CD4-positive, CD25-positive, alpha-beta regulatory T cell (primary cell): ENCODE measurements at places on chromosomes 6 and 20. TPM values are rescaled to one million over a fixed set of nuclear protein-coding genes. Genes with fewer than 3 reads are reported as not detected.

GRCh38 chr20:11389186-11389585, 528.5 kb upstream of the BTBD3 start:
- DNase-seq = no peak

- peak; percentile 86 for DNase-seq
Measured at GRCh38 chr6:111874025-111874415, 768 bp upstream of the FYN start.

- no peak for DNase-seq
Measured at GRCh38 chr20:37669062-37669772, 24.6 kb upstream of the CTNNBL1 start.

DNA sequence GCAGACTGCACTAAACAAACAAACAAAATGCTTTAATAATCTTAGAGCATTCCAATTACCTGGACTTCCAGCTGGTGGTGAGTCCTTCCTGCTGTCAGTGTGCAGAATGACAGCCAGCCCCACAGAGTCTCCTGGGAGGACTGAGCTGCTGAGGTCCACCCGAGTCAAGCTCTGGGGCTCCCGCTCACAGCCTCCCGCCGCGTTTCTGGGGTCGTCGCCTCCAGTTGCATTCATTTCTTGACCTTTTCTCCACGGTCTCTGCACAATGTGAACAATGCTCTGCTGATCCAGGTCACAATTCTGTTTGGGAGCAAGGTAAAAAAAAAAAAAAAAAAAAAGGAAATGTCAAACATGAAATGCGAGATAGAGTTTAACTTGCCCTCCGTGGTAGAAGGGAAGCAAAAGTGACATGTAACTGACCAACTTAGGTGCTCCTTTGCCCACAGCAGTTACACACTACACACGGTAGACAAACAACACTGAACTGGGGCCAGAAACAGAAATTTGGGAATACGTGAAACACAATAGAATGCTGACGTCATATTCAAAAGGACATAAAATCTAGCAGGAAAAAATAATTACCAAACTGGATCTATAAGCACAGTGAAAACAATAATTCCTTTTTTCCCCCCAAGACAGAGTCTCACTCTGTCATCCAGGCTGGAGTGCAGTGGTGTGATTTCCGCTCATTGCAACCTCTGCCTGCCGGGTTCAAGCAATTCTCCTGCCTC, 464.9 kb downstream of the PRKN start:
- no peak for DNase-seq

DNA sequence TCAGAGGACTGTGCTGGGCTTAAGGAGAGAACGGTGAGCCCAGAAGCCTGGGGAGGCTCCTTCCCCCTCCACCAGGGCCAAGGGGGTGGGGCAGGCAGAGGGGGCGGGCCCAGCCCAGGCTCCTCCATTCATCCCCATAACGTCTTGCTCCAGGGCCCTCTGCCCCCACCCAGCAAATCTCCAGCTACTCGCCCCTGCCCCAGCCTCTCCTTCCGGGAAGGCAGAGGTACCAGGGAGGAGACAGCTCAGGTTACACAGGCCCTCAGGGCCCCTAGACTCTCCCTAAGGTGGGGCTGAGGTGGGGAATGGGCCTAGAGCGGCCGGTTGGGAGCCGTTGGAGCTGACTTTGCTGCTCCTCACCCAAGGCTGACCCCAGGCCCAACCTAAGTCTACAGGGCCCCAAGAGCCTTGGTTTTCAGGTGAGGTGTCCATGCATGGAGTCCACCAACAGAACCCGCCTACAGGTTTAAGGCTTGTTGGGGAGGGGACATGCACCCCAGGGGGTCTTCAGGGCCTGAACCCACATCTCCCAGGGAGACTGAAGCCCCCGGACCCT, 1.2 kb downstream of the LAMA5 start:
- DNase-seq = no peak

- no peak for DNase-seq
Measured at GRCh38 chr6:105795913-105796517, 290.1 kb upstream of the PRDM1 start.

Gene BIRC7
- total RNA-seq = not detected

Gene POM121L2
- total RNA-seq = not detected

Gene SLC22A2
- not detected for total RNA-seq

Gene SDCBP2
- total RNA-seq = 1.2 TPM

Gene ZGPAT
- 51.5 TPM for total RNA-seq
